ENCODE measurements at places on chromosomes 5 and 9.

DNA sequence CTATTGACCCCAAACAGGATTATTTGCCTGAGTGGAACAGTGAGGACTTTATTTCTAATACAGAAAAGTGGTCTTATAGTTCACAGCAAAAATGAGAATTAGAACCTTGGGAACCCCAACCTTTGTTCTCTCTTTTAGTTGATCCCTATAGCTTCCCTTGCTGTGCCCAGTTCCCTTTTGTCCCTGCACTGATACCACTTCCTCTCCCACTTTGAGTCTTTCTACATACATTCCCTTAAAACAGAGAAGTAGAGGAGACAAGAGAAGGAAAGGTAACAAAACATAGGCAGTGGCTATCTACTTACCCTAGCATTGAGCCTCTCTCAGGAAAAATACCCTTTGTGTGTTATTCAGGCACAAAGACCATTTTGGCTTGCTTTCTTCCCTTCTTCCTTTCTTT lies 246.4 kb downstream of the FAM114A2 start:
- no peak for DNase-seq

DNA sequence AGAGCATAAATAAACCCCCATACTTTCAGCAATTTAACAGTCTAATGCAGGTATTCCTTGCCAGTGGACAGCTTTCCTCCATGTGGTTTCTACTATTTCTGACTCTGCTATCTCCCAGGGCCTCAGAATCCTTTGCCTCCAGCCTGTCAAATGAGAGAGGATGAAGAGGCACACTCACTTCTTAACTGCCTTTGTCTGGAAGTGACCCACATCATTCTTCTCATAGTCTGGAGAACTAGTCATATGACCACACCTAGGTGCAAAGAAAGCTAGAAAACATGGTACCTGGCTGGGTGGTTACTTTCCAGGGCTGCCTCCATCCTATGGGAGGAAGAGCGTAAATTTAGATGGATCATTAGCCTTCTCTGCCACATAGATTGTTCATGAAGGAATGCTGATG lies 22.5 kb downstream of the PALM2AKAP2 start:
- no peak for DNase-seq

DNA sequence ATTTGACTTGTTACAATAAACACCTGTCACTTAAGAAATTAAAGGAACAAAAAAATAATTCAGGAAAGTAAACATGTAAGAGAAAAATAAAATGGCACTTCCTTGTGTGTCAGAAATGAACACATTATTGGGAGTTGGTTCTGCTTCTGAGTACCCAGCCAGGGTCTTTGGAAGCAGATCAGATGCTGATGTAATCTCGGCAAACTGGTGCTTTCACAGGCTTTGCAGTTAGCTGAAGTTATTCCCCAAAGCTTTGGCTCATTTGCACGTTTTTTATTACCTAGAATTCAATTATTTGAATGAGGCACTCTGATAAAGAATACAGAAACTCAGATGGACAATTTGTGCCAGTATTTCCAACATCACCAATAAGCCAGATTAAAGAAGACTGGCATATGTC lies 10.9 kb downstream of the CDH18 start:
- DNase-seq: no peak

GRCh38 chr5:43006424-43007202 lies 33.5 kb downstream of the ANXA2R start:
- no peak for DNase-seq

DNA sequence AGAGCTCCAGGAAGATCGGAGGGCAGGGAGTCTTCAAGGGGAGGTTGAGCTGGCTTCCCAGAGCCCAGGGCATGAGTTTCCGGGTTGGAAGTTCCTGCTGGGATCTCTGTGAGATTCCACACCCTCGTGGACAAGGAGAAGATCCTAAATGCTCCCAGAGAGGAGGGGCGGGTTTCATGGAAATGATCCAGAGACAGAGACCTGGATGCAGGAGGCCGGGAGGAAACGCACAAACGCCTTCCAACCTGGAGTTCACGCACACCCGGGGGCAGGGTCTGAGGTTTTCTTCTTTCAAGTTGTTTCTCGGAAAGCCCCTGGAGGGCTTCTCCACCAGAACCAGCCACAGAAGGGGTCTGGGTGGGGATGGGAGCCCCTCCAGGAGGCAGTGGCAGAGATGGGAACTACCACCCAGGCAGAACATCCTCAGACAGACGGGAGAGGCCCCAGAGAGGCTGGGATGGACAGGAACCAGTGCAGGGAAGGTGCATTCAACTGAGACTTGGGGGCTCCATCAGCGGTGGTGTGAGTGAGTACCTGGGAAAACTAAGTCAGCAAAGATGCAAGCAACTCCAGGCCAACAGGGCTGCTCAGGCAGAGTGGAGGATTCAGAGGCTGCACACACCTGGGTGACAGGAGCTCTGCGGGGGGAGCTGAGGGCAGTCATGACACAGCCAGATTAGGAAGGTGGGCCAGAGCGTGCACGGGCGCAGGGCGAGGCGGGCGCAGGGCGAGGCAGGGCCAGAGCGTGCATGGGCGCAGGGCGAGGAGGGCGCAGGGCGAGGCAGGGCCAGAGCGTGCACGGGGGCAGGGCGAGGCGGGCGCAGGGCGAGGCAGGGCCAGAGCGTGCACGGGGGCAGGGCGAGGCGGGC lies 52.1 kb upstream of the EXOC3 start:
- DNase-seq: no peak

GRCh38 chr5:19770396-19770795 lies 217.6 kb downstream of the CDH18 start:
- DNase-seq: no peak
